ENCODE measurements at places on chromosomes 7 and 10. TPM values are rescaled to one million over a fixed set of nuclear protein-coding genes. Genes with fewer than 3 reads are reported as not detected.

DNA sequence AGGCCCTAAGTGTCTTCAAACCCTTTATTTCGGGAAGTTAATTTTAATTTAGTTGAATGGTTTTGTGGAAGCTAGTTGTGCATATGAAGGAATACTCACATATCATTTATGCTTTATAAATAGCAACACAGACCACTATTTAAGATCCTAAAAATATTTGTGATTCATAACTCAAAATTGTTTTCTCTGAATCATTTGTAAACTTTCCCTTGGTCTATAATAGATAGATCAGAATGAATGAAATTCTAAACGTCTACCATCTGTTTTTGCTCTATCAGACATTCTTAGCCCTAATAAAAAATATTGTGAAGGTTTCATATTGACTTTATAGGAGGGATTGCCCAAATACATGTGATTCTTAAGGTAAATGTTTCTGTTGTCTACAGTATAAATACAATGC is 43.5 kb downstream of the LOXL4 start:
- no peaks in the 10 kb centered on the region for H3K36me3 ChIP-seq
- no peak overlapping the region for H3K4me3 ChIP-seq
- H3K4me1 ChIP-seq = peaks cover 18% of the 10 kb centered on the region
- no peak overlapping the region for H3K27ac ChIP-seq

- H3K36me3 ChIP-seq = peaks cover 19% of the 10 kb centered on the region
- no peak overlapping the region for H3K27ac ChIP-seq
- H3K4me1 ChIP-seq = peaks cover 6% of the 10 kb centered on the region
- H3K27me3 ChIP-seq = no peaks in the 10 kb centered on the region
- H3K4me3 ChIP-seq = no peak overlapping the region
Measured at GRCh38 chr7:2266911-2267310, 24.9 kb downstream of the NUDT1 start.

DNA sequence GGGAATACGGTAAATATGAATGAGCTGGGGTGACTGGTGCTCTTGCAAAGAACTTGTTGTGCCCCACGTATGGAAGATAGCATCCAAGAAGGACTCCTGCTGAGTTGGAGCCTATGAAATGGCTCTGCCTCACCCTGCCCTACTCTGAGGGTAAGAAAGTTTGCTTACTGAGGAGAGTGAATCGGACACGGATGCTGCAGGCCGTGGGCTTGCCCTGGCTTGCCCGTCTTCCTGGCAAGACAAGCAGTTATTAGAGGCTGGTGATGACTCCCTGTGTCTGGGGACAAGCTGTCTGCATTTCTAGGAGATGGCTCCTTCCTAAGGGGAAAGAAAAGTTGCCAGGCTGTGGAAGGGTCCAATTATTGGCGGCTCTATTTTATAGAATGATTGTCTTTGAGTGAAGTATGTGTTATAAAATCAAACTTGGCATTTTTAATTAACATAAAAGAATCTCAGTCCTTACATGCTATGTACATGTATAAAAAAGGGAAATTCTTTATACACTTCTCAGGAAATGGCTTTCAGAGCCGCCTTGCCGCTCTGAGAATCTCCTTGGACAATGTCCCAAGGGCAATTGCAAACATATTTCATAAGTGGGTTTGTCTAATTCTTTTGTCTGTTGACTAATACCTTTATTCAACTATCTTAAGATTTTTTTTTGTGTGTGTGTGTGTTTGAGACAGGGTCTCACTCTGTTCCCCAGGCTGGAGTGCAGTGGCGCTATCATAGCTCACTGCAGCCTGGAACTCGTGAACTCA is 64.6 kb downstream of the CYP26A1 start:
- no peaks in the 10 kb centered on the region for H3K4me1 ChIP-seq
- H3K27ac ChIP-seq = no peak overlapping the region
- H3K27me3 ChIP-seq = no peaks in the 10 kb centered on the region
- no peaks in the 10 kb centered on the region for H3K36me3 ChIP-seq
- DNase-seq = no peak

DMBT1 gene
- total RNA-seq = not detected

TMEM229A gene
- total RNA-seq = not detected
